CD4-positive, alpha-beta T cell (primary cell): ENCODE measurements at places on chromosomes 3 and 15.

GRCh38 chr3:124566701-124567100 lies 163.6 kb upstream of the UMPS start:
- DNase-seq, result no peak

GRCh38 chr15:87962428-87962827 lies 294.1 kb downstream of the NTRK3 start:
- no peak for DNase-seq

DNA sequence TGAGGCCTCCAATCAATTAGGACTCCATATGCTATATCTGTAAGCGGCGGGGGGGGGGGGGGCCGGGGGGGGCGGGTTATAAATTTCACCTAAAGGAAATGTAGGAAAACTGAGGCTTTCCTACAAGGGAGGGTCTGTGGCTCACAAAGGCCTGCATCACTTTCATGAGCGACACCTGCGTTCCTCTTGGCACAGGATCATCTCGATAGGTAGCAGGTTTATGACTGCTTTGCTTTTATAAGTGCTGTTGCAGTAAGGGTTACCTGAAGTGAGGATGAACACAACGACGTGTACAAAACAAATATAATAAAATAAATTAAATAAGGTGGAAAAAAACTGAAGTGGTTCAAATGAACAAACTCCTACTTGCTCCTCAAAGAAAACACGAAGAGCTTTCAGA lies 194.3 kb downstream of the FOXP1 start:
- DNase-seq, result no peak

DNA sequence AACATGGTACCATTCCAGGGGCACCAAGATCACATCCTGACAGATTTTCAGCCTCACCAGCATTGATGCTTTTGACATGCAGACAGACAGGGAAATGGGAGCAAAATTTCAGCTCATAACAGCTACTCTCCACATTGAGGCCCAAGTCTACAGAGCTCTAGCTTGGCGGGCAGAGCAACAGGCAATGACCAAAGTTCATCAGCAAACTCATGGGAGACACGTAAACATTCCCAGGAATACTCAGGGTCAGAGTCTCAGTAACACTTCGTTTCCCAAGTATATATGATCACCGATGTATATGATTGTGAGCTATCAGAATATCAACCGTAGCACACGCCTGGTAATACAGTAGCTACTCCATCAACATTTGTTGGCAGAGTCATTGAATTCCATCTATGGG lies 59.2 kb upstream of the SLC24A5 start:
- no peak for DNase-seq

- no peak for DNase-seq
These were observed 990.9 kb downstream of the PLOD2 start for GRCh38 chr3:145170121-145170520.

DNA sequence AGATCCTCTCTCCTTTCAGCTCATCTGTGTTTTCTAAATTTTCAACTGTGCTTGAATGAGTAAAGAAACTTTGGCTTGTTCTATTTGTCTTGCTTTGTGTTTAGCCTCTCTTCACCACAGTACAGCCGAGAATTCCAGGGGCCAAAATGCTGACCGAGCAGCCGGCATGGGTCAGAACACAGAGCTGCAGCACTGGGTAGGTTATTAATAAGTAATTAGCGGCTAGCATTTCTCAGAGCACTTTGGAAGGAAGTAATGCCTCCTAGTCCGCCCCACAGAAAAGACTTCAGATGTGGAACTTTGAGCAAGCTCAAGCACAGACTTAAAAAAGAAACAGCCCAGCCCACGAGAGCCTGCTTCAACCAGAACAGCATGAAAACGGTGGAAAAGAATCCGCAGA lies 343.9 kb downstream of the ARRDC4 start:
- no peak for DNase-seq

DNA sequence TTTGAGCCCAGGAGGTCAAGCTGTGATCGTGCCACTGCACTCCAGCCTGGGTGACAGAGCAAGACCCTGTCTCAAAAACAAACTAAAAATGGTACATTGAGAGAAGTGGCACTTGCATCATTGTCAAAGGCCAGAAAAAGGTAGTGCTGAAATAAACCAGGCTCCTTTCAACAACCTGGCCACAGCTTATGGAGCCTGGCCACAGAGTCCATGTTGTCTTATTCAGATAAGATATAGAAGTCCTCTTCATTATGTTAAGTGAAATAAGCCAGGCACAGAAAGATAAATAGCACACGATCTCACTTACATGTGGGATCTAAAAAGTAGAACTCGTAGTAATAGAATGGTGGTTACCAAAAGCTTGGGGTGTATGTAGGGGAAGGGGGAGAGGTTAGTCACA lies 34.8 kb downstream of the EMC4 start:
- DNase-seq, result no peak

- DNase-seq, result no peak
These were observed 20.0 kb upstream of the SLC28A2 start for GRCh38 chr15:45231864-45232562.

DNA sequence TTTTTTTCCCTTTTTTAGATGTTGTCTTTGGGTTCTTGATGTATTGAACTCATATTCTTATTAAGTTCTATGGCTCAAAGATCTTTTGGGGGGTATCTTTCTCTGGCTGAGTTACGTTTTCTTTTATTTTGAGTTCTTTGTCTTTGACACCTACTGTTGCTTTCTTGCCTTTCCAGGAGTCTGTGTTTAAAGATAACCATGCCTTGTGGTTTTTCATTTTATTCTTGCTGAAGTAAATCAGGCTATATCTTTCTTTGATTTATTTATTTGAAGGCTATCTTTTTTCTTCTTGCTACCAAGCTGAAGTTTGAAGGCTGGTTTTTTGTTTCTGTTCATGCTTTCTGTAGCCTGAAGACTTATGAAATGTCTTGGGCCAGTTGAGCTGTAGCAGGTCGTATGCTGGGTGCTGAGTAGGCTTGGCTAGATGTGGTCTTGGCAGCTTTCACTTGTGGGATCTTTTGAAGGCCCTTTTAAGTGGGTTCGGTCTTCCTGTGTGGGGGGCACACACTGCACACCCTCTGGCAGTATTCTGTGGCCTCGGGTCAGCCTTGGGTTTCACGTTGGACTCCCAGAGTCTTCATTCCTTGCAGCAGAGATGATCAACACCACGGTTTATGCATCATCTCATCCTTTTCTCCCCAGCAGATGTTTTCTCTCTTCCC lies 17.5 kb downstream of the SLCO3A1 start:
- DNase-seq, result no peak

GRCh38 chr3:189235214-189235613 lies 63.4 kb downstream of the TPRG1 start:
- no peak for DNase-seq

GRCh38 chr3:149751551-149751950 lies 738 bp downstream of the COMMD2 start:
- no peak for DNase-seq

DNA sequence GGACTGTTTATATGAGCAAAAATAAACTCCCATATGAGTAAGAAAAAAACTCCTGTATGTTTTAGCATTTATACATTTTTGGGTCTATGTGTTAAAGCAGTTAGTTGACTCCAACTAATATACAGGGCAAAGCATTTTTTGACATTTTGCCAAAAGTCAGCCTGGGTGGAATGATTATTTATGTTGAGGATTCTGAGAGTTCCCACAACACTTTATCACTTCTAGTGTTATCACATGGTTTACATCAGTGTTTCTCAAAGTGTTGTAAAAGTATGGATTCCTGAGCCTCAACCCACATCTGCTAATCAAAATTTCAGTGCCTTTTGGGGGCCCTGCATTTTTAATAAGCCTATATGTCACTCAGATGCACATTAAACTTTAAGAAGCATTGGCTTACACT lies 337.3 kb upstream of the WNT5A start:
- DNase-seq, result no peak

DNA sequence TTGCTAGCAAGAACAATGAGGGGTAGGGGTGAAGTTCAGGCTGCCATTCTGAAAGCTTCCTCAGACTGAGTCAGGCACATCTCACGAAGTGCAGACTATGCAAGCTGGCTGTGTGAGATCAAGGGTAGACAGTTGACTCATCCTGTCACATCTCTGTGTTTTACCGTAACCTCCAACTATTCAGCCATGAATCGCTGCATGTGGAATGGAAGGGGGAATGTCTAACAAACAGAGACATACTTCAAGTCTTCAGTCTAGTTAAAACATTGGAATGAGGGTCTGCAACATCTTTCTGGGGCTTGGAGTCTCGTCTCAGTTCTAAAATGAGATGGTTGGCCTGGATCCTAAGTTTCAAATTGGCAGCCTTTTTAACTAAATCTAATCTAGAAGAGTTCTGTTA lies 25.9 kb downstream of the AGTR1 start:
- no peak for DNase-seq

DNA sequence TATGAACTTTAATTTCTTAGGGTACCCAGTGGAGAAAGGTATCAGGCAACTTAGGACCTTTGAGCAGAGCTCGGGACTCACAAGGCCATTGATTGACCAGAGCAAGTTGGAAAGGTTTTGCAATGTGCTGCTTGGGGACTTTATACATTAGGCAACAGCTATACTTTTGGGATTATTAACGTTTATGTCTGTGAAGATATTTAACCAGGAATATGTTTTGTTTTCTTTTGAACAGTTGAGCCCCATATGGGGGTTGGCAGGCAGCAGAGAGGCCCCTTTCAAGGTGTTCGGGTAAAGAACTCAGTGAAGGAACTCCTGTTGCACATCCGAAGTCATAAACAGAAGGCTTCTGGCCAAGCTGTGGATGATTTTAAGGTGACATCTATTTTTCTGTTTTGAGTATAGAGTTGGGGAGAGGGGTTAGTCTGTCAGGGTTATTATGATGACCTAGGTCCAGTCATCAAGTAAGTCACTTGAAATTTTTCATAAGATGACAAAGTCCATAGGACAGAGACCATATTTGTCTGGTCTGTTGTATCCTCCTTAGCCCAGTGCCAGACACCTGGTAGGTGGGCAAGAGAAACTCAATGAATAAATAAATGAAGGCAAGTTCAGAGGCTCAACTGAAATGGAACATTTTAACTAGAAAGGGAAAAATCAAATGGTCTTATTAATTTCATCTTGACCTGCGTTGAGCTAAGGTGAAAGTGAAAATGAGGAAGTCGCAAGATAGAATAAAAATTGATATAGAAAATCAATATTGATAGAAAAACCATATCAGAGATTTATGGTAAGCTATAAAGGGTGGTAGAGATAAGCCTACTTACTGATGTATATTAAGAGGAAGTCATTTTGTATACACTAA lies 2.8 kb downstream of the NFKBIZ start:
- DNase-seq, result no peak

GRCh38 chr3:14849638-14850230 lies 31.0 kb downstream of the FGD5 start:
- no peak for DNase-seq

- DNase-seq, result no peak
These were observed 114.7 kb downstream of the GADL1 start for GRCh38 chr3:30779686-30780287.

DNA sequence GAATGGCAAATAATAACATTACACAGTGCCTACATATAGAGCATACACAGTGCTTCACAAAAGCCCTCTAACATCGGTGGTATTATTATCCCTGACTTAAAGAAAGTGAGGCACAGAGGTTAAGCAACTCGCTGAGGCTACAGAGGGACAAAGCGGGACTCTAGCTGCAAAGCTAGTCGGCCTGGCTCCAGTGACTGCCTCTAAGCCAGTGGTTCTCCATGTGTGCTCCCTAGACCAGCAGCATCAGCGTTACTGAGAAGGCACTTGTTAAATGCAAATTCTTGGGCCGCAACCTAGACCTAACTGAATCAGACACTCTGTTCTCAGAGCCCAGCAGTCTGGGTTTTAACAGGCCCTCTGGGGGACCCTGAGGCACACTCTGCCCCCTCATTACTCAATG lies 33.1 kb upstream of the LIPC start:
- no peak for DNase-seq

DNA sequence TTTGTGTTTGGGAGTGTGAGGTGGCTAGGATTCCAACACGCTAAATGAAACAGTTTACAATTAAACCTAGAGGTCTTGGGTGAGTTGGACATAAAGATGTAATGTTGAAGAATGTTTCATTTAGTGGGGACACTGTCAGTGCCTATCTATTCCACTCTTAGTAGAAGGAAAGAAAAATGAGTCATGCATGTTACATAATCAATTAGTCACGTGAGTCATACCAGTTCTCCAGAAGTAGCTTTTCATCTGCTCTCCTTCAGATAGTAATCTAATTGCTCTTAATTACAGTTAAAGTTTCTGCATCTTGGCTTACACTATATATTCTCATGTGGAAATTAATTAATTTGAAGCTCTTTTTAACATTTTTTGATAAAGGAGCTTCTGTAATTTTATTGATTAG lies 115.7 kb upstream of the P2RY1 start:
- no peak for DNase-seq

- no peak for DNase-seq
These were observed 40.2 kb upstream of the TMEM87A start for GRCh38 chr15:42313463-42313862.

GRCh38 chr3:116391296-116392201 lies 53.7 kb downstream of the LSAMP start:
- no peak for DNase-seq

- no peak for DNase-seq
These were observed 61.4 kb downstream of the TUSC7 start for GRCh38 chr3:116770815-116771450.

DNA sequence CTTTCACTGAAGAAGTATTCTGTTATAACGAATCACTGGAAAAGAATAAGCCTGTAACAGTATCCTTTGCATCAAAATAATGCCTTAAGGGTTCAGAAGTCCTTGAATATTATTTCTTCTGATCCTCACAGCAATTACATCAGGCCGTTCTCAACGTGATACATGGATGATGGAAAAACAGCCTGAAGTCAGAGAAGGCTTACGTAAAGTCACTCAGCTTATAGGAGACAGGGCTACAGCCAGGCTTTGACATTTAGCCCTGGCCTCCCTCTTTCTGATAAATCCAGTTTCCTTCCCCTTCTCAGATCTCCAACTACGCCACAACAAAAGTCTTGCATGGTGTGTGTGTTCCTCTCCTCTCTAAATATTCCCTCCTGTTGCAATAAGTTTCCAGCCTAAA lies 131.9 kb downstream of the ANO10 start:
- DNase-seq, result no peak

DNA sequence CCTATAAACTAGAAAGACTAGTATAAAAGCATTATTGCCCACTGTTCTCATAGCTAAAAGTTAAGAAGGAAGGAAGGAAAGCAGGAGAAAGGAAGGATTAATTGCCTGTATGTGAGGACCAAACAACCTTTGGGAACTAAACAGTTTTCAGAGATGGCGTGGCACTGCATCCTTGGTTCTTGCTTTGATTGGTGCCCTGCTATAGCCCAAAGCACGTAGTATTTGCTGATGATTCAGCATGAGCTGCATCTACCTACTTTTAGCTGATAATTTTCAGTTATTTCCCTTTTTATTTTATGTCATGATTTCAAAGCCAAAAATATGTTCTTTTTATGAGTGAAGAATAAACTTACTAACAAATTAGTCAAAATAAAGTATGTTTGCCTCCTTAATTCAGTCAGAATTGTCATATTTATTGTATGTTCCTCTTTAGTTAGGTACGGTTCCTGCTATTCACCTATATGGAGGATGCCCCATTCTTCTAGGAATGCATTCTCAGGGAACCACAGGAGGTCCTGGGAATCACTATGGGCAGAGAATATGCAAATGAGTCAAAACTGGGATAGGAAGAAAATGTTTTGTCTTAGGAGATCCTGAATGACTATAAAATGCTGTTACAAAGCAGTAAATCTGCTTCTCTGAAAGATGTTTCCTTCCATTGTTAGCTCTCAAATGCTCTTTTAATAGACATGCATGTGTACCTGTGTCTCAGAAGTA lies 65.4 kb upstream of the THSD4 start:
- DNase-seq, result no peak

- DNase-seq, result no peak
These were observed 184.1 kb upstream of the GPR149 start for GRCh38 chr3:154614078-154614477.
